DMS79 treated with DMSO at 0.1 percent for 48 hours (cell line): ENCODE measurements at places on chromosomes 7 and 10.

- no peak for DNase-seq
These were observed 147.3 kb downstream of the DPY19L1 start for GRCh38 chr7:34889951-34890350.

DNA sequence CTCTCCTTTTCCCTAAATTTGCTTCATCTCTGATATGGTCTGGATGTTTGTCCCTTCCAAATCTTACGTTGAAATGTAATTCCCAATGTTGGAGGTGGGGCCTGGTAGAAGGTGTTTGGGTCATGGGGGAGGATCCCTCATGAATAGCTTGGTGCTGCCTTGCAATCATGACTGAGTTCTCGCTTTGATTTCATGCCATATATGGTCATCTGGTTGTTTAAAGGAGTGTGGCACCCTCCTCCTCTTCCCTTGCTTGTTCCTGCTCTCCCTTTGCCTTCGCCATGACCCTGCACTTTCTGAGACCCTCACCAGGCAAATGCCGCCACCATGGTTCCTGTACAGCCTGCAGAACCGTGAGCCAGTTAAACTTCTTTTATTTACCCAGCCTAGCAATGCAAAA lies 14.5 kb downstream of the NOBOX start:
- DNase-seq = no peak

DNA sequence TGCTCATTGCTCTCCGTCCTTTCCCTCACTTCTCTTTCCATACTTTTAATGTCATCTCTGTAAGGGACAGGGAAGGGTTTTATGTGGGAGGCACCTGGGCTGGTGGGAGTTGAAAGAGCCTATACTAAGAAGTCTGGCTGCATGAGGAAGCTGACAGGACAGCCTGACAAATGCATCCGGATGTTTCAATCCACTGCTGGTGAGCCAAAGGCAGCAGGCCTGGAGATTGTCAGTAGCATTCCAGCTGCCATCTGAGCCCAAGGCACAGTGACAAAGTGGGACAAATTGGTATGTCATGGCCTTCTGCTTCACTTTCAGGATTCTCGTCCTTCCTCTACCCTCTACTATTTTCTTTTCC lies 218.4 kb downstream of the STK31 start:
- DNase-seq = no peak

GRCh38 chr10:22913474-22914092 lies 14.3 kb upstream of the ARMC3 start:
- DNase-seq = no peak

DNA sequence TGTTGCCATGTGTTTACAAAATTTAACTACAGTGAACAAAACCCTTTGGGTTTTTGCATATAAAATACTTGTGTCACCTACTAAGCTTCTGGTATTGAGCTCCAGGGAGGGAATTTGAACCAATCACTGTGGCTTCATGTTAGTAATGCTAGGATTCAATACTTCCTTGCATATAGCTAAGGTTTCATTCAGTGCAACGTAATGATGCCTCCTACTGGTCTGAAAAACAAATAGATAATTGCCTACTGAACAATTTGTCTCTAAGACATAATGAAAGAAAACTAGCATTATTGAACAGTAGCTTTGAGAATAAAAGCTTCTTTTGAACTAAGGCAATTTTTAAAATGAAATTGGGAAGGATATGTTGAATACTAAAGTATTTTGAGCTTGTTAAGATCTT lies 244.4 kb downstream of the ZWINT start:
- DNase-seq = no peak

- DNase-seq = no peak
These were observed 9.5 kb upstream of the HACD1 start for GRCh38 chr10:17626656-17627055.

DNA sequence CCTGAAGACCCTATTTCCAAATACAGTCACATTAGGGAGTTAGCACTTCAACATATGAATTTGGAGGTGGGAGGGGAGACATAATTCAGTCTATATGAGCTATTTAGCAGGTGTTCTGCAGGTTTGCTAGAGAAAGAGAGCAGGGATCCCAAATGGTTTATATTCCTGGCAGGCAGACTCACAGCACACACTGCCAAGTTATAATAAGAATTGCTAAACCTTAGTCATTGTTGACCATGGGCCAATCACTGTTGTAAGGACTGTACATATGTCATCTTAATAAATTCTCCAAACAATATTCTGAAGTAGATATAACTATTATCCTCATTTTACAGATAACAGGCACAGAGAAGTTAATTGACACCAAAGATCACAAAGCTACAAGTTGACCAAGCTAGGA lies 1.5 kb upstream of the CCDC3 start:
- no peak for DNase-seq

- no peak for DNase-seq
These were observed 226.3 kb downstream of the GLI3 start for GRCh38 chr7:42010751-42011150.

DNA sequence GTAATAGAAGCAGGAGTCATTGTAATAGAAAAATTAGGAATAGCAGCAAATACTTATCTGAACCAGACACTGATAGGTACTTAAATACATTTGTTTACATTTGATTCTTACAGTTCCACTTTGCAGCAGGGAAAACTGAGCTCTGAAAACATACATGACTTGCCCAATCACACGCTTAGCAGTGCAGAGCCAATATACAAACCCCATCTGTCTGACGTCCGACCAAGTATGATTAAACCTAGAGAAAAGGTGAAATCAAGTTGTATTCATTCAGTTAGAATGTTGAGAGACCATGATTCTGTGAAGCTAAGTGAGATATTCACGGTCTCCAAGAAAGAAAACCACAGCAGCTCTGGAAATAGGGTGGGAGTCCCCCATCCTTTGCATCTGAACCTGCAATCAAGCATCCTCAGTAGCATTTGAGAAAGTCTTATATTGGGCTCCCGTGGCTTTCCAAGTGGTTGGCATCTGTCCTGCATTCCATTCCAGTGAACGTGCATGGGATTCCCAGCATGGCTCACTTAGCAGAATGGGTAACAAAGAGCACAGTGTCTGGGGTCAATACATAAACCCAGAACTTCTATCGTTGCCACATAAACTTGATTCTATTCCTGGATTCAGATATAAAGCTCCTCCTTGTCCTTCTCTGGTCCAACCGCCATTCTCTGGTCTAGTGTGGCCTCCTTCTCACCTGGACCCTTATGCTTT lies 148.7 kb upstream of the RSU1 start:
- DNase-seq = no peak

DNA sequence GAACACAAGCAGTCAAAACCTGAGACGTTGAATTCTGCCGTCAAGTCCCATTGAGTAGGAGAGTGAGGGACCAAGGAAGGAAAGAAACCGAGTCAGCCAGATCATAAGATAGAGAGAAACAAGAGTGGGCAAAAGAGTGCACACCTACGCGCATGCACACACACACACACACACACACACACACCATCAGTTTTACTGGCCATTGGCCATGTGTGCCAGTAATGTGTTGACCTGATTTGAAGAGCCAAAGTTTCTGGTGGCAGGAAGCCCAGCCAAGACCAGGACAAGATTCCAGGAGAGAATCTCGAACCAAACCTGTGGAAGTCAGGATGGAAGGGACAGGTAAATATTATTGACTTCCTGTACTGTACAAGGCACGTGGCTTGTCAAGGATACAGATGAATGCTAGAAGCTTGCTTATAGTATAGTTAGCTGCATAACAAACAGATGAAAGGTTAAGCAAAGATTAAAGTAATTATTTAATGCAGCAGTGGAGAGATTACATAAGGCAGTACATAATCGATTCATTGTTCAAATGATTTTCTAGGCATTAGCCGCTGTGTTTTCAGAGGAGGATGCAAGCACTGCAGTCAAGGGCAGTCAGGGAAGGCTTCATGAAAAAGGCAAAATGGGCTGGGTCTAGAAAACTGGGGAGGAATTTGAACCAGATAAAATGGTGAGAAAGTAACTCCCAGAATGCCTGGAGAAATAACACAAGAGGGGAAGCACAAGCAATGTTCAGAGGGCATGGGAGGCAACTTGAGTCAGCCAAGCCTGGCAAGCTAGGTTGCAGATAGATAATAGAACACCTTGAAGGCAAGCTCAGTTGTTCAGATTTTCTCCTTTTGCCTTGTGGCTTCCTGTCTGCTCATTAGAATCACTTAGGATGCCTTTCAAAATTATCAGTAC lies 2.7 kb upstream of the HYCC1 start:
- no peak for DNase-seq

DNA sequence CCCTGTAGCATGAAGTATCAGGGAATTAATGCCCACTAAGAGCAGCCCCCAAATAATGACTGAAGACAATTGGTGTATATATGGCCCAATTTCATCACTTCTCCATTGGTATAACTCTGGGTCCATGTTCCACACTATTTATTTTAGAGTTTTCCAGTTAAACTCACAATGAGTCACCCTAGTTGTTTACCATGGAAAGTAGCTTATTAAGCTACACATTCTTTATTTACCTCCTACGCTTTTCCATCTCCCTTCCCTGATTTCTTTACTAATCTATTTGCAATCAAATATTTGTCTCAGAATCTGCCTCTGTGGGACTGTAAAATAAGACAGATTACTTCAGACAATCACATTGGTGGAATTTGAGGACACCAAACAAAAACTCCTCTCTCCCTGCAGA lies 655.6 kb downstream of the SORCS1 start:
- no peak for DNase-seq

DNA sequence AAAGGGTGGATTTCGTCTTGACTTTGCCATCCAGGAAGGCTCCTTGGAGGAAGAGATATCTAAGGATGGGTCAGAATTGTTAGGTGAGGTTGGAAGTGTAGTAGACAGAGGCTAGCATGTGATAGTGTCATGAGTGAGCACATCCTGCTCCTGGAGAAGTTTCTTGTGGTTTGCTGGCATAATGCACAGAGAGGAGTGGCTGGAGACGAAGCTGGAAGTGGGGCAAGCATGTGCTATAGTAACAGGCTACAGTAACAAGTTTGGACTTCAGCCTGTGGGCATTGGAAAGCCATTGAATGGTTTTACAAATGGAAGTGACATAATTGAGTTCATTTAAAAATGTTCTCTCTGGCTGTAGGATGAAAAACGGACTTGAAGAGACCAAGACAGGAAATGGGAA lies 175.6 kb upstream of the VWC2 start:
- no peak for DNase-seq

GRCh38 chr7:103657474-103657894 lies 211.5 kb upstream of the SLC26A5 start:
- no peak for DNase-seq

DNA sequence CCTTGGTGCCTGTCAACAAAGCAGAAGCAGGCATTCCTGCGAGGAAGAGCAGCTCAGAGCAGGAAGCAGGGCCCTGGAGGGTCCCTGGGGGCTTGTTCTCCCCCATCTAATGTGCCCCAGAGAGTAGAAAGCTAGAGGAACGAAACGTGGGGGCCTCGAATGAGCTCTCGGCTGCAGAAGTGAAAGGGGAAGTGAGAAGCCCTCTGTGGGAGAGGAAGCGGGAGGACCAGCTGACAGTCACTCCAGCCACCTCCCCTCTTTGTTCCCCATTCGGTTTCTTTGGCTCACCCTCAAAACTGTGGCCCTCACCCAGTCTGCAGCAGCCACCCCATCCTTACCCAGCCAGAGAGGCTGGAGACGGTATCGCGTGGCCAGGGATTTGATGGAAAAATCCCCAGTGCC lies 25.0 kb downstream of the C10orf105 start:
- no peak for DNase-seq

- DNase-seq = peak; percentile 58
These were observed 717 bp downstream of the ADCY1 start for GRCh38 chr7:45574669-45575500.

GRCh38 chr10:104928734-104929133 lies 287.6 kb downstream of the SORCS3 start:
- no peak for DNase-seq

- no peak for DNase-seq
These were observed 2.9 kb downstream of the RBM20 start for GRCh38 chr10:110647136-110647430.

DNA sequence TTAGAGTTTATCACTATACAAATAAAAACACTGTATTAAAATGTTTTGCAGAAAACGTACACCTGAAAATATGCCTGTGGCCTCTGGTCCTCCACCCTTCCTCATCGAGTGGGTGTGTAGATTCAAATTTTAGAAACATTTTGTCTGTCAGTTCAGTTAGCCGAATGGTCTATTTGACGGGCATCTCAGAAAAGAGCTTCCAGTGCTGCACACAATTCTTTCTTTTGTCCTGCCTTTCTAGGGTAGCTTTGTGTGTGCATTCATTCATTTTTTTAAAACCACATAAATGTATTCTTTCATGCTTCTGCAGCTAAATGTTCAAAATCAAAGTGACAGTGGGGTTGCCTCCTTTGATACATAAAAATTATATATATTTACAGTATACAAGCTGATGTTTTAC lies 46.8 kb downstream of the GNAI1 start:
- DNase-seq = no peak

DNA sequence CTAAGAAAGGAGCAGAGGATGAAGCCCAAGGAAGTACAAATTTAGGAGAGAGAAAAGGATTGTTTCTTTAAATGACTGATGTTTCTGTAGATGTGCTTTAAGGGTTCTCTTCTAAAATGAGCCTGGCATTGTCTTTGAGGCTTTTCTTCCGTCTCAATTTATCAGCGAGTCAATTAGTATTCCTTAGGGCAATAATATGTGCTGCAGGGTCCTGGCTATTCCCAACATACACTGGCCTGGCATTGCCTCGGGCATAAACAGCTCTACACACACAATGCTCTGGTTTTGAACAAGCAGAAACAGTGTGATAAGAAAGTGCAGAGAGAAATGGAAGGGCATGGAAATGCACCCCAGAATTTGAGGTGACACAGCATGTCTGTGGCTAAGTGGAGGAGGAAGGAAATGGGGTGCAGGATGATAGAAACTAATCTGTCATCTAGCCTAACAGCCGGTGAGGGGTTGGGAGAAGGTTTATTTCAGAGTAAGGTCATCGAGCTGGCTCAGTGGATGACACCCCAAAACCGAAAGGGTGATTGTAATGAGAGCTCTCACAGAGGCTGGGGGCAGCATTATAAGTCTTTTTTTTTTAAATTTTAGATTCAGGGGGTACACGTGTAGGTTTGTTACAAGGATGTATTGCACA lies 67.5 kb upstream of the ARHGAP21 start:
- no peak for DNase-seq
